ENCODE measurements at places on chromosomes 6 and 20. TPM values are rescaled to one million over a fixed set of nuclear protein-coding genes. Genes with fewer than 3 reads are reported as not detected.

The TMEM217 gene
- total RNA-seq: 0.49 TPM

The ZCCHC3 gene
- 22.4 TPM for total RNA-seq

The CMTR1 gene
- 32.5 TPM for total RNA-seq

The RNF144B gene
- total RNA-seq: 7.1 TPM

The POM121L2 gene
- not detected for total RNA-seq

The TAGAP gene
- total RNA-seq: 0.66 TPM

Measured in muscle of leg (tissue), 16 donors.